ENCODE measurements at places on chromosomes 11 and 22.

DNA sequence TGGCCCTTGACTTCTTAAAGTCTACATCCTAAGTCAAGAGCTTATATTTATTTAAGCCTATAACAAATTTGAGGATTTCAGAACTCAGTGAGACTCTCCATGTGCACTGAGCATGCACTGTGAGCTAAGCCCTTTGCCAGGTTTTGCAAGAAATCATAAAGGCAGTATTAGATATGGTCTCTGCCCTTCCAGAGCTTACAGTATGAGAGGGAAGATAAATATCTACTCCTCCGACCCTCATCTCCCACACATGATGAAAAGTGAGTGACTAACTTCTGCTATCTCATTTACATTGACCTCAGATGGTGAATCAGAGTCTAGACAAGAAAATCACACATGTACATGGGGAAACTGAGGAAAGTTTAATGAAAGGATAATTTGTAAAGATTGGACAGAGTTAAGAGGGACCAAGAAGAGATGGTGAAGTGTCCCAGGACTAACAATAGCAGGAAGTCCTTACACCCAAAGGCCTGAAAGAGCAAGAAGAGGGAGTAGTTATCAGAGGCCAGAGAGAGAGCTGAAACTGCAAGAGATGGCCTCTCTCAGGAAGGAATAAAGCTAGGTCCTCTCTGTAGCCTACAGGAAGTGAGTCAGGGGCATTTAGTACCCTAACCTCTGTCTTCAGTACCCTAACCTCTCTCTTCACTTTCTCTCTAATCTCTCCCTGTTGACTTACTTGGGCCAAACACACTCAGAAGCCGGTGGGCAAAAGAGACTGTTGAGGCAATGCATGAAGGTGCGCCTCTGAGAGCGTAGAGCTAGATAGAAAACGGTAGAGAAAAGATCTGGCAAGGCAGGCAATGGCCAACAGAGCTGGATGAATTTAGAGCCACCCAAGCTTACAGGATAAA lies 23.0 kb upstream of the BLID start:
- no peak for DNase-seq

- DNase-seq, result no peak
Observed at GRCh38 chr11:117547946-117548345, 220.3 kb downstream of the CEP164 start.

- DNase-seq, result no peak
Observed at GRCh38 chr11:120372296-120372695, 36.1 kb downstream of the ARHGEF12 start.

- DNase-seq, result no peak
Observed at GRCh38 chr11:128704517-128704916, 10.6 kb downstream of the FLI1 start.

DNA sequence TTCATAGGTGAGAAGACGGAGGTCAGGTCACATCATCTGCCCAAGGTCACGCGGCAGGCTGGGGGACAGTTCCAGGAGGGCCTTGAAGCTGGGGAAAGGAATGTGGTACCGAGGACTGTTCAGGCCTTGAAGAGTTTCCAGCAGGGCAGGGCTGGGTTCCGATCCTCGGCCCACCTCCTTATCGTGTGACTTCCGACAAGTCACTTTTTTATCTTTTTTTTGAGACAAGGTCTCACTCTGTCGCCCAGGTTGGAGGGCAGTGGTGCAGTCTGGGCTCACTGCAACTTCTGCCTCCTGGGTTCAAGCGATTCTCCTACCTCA lies 623 bp downstream of the NDUFS8 start:
- no peak for DNase-seq

- DNase-seq, result no peak
Observed at GRCh38 chr22:37961062-37961461, 7.6 kb downstream of the POLR2F start.

DNA sequence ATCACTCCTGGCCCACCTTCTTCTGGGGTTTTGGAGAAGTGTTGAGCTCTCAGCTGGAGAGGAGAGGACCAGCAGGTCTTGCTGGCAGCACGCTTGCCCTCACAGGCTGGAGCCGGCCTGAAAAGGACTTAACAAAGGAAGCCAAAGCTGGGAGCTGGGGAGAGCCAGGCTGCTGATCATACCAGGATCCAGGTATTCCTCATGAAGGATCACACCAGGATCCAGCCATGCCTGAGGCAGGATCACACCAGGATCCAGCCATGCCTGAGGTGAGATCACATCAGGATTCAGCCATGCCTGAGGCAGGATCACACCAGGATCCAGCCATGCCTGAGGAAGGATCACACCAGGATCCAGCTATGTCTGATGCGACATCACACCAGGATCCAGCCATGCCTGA lies 17.0 kb downstream of the MRGPRD start:
- DNase-seq, result no peak

DNA sequence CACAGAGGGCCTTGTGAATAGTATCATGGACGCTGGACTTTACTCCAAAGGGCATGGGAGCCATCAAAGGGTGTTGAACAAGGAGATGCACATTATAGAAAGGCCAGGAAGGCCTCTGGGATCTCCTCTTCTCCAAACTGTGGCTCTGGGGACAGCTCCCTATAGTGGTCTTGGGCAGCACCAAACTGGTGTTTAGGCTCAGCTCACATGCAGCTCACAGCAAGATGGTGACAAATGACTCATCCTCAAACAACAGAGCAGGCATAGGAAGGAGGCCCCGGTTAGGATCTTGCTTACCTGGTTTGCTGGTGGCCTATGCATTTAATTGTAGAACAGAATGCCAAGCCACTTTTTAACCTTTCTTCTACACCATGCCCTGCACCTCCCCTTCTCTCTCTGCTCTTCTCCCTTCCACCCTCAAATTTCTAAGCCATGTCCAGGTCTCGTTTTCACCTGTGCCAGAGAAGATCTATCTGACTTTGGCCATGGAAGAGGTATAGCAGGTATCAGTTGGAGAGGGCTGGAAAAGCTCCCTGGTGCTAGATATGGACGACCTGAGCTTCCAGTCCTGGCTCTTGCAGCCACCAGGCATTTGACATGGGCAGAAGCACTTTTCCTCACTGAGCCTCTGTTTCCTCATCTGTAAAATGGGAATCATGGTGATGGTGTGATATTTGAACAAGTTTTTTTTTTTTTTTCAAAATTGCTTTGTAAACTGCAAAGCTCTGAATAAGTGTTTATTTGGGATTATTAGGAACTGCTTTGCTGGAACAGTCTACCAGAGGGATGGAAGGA lies 14.4 kb upstream of the EHF start:
- DNase-seq, result no peak

DNA sequence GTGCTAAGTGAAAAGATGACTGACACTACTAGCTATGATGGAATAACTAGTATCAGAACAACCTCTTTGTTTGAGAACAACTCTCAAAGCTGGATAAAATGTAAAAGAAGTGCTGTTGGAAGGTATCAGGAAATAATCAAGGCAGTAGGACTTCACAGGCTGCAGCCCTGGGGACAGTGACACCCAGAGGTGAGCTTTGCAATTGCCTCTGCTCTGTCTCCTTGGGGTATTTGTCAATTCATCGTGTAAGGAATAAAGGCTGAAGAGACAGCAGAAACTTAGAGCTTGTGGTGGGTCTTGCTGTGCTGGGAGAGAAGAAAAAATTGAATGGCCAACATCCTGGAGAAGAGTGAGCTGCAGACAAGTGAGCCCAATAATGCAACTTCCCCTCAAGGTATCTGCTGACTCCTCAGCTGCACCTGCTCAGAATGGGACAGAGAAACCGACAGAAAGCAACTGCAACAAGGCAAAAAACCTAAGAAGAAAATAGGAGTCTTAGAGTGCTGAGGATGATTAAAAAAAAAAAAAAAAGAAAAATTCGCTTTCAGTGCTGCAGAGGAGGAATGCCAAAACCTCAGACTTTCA lies 141.1 kb downstream of the RCN1 start:
- DNase-seq, result no peak

DNA sequence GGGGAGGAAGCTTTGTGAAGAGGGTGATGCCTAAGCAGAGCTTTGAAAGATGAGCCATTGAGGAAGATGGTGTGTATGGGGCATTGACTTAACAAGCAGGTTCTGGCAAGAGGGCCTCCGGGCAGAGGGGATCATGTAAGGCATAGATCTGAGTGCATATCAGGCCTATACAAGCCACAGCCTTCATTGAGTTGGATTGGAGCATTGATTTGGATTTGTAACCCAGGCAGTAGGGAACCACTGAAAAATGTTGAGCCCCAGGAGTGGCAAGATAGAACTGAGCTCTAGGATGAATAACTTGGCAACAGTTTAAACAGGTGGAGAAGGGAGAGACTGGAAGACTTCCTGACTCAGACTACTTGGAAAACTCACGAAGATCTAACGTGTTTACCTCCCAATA lies 21.4 kb downstream of the PANX1 start:
- DNase-seq, result no peak

DNA sequence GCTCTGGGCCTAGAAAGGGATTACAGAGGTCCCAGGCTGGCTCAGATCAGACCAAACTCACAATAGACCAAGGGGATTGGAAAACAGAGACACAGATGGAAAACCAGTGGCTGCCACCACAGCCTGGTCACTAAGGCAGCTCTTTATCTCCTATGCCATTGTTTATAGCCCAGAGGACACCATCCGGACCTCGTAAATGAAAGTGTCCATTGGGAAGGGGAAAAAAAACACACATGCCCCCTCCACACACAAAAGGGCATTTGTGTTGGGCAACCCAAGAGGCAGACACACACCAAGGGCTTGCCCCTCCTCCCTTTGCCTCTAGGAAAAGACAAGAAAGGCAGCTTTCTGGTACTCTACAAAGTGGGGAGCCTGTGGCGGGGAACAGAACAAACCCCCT lies 85.9 kb downstream of the GAB2 start:
- no peak for DNase-seq

DNA sequence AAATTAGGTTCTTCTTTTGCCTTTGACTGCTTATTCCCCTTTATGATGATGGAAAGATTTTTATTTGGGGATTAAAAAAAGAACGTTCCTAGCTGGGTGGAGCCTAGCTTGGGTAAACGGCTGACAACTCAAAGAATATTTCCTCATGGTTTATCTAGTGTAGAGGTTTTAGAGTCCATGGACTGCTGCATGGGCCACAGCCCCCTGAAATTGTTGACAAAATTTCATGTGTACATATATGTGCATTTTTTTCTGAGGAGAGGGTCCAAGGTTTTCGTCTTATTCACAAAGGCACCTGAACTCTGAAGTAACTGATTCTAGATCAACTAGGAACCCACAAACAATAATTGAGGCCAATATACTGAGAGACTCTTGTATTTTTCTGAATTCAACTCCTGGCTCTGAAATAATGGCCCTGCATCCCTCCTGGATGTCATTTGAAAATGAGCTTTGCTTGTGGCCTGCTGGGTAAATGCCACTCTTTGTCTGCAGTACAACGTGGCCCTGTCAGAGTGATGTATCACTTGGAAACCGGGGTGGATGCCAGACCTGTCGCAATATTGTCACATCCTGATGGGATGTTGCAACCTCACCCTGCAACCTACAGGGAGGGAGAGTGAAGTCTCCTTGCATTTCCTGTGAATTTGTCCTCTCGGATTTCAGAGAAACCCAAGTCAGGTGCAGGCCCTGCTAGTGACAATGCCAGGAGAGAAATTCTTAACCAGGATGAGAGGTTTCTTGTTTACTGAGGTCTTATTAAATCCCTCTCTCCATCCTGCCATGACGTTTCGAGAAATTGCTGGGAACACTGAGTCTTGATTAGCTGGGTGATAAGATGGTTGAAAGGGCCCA lies 33.8 kb downstream of the EHF start:
- no peak for DNase-seq

DNA sequence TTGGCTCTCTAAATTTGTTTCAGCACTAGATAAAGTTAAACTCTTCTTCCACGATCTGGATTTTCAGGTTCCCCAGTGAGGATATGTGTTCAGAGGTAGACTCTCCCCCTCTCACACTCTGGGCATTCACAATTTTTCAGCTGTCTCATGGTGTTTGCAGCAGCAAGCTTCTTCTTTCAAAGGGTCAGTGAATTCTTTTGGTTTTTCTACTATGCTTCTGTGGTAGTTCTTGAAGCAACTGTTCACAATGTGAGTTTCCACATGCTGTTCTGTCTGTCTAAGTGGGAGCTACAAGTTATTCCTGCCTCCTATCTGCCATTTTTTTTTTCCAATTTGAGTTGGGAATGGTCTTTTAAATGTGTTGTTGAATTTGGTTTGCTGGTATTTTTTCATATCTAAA lies 25.4 kb downstream of the CNTF start:
- no peak for DNase-seq

DNA sequence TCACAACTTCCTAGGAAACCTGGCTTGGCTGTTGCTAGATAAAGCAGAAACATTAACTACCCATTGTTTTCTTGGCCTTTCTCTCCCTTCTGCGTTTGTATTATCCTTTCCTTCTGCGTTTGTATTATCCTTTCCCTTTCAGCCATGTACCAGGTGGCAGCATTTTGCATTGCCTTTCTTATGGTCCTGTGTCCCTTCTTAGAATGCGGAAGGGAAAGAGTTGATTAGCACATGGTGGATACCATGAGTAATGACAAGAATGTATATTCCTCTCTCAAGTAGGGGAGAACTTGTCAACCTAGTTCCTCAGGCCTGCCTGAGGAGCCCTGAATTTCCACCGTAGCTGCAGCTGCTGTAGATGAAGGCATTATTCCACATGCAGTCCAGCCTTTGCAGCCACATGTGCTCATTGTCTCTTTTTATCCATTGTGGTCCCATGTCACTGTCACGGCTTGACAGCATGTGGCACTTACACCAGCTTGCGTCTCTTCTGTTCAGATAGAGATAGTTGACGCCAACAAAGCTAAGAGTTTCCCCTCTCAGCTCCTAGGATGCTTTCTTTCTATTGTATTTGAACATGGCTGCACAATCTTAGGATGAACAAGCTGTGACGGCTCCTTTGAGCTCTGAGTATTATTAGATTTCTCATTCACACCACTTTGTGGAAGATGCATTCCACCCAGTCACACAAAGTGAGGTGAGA lies 44.8 kb downstream of the SLN start:
- DNase-seq, result no peak

- DNase-seq, result no peak
Observed at GRCh38 chr22:32308934-32309333, 48.7 kb upstream of the RFPL3 start.

DNA sequence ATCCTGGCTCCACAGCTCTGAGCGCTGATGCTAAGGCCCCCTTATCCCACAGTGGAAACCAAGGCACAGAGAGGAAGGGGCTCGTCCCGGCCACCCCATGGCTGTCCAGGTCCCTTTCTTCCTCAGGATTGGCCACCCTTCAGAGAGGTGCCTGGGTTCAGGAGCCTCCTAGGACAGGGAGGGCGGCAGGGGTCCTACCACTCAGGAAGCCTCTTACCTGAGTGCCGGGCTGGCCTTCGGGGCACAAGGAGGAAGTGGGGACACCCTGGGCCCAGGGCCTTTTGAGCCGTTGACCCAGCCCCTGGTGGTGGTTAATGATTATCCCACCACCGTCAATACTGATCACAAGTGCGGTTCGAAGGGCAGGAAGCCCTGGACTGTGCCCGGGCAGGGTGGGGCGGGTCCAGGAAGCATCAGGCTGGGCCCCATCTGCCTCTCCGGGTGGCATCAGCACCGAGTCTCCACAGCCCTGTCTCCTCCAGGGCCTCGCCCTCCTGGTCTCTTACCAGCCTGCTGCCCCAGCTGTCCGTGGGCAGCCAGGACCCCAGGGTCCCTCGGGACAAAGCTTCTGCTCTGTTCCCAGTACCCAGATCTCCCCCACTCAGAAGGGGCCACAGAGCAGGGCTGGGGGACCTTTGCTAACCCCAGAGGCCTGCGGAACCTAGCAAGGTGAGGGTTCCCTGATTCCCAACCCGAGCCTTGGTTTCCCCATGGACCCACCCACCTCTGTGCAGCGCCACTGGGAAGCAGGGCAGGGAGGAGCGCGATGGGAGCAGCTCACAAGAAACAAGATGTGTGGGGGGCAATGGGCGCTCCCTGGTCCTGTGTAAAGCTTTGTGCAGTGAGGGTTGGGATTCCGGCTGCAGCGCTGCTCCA lies 15.0 kb upstream of the EHD1 start:
- no peak for DNase-seq

Measured in ovary (tissue), 10 donors.